ENCODE measurements at places on chromosomes 2 and 18. TPM values are rescaled to one million over a fixed set of nuclear protein-coding genes. Genes with fewer than 3 reads are reported as not detected.

GRCh38 chr2:20631617-20632307, 19.1 kb downstream of the HS1BP3 start:
- DNase-seq = no peak

DNA sequence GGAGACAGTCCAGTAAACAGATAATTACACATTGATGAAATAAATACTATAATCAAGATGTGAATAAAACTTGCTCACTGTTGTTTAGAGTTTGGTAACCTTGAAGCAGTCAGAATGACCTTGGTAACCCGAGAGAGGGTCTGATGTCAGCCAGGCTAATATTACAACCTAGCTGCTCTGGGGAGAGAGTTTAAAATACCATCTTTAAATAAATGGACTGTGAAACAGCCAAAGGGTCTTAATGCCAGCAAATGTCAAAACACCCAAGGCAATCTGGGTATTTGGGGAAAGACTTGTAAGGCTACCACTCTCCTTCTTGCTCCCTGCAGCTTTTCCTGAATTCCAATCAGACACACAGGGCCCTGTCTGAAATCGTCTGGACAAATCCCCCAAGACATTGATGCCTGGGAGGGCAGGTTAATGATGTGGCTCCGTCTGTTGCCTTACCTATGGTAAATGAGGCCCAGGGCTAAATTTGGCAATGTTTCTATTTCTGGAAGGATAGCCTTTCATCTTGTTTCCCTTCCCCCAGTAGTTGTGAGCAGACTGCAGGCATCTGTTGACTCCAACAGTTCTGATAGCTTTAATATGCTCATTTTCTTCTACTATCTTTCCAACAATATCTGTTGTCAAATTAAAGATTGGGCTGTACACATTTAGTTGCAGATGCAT, 43.0 kb upstream of the ITGB6 start:
- no peak for DNase-seq

DNA sequence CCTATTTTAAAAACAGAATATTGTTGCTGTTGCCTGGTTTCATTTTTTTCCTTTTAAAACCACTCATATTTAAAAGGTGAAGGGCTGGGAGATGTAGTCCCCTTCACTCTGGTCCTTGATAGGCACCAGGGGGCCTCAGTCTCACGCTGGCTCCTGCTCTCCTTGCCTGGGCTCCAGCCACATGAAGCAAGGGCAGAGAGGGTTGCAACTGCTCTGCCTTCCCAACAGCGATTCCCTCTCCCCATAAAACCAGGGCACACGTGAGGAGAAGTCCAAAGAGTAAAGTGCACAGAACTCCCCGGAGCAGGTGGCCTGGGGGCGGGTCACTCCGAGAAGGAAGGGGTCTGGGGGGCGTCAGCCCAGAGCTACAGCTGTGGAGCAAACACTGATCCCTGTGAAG, 12.8 kb downstream of the TMEM127 start:
- DNase-seq = no peak

MOGAT1 gene
- not detected for polyA plus RNA-seq
